ENCODE measurements at places on chromosomes 4 and X.

GRCh38 chrX:274904-275475, 6.2 kb upstream of the PLCXD1 start:
- DNase-seq = no peak

DNA sequence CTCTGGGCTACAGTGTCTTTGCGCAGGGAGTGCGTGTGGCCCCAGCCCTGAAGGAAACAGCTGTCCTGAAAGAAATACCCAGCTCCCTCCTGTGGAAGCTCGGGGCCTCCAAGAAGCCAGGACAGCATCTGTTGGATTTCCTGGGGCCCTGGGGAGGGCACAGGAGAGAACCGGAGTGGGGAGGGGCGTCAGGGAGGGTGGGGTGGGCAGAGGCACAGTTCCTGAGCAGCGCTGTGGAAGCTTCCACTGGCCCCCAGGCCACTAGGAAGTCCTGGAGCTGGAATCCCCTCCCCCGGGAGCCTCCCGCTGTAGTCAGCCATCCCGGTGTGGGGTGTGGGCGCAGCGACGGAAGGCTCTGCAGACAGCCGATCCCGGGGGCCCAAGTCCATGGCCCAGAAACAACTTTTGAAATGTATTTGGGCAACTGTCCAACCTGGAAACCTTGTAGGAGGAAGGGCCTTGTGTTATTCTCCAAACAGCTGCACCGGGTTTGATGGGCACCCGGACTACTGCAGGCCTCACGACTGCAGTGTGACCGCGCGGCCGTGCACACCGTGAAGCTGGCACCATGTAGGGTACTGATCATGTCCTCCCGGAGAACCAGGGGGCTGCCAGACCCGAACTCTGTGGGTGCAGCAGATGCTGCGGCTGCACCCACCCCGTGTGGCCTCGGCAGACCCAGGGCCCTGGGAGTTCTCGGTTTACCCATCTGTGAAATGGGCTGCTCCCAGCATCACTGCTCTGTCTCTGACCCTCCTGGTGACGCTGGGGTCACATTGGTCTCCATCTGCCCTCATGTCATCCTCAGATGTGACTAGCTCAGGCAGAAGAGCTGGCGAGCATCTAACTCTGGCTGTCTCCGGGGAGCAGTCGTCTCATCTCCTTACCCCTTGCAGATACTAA, 68.5 kb upstream of the HMX1 start:
- DNase-seq = no peak

DNA sequence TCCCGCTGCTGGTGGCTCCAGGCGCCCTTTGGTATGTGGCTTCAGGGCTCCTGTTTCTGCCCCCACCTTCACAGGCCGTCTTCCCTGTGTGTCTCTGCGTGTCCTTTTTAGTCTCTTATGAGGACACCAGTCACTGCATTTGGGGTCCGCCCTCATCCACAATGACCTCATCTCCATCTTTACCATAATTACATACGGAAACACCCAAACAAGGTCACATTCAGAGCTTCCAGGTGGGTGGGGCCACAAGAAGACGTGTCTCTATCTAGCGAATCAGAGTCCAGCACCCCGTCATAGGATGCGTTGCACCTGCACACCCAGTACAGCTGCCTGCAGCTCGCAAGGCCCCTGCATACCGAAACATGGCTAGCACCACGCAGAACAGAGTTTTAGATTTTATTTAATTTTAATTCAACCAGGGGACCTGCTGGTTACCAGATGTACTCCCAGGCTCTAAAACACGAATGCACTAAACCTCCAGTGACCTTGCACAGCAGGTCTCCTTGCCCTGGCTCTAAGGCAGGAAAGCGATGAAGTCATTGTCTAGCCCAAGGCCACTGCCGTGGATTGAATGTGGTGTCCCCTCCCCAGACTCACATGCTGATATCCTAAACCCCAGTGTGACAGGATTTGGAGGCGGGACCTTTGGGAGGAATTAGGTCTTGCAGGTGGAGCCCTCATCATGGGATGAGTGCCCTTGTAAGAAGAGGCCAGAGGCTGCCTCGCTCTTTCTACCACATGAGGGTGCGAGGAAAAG, 30.3 kb downstream of the ABLIM2 start:
- DNase-seq = no peak

DNA sequence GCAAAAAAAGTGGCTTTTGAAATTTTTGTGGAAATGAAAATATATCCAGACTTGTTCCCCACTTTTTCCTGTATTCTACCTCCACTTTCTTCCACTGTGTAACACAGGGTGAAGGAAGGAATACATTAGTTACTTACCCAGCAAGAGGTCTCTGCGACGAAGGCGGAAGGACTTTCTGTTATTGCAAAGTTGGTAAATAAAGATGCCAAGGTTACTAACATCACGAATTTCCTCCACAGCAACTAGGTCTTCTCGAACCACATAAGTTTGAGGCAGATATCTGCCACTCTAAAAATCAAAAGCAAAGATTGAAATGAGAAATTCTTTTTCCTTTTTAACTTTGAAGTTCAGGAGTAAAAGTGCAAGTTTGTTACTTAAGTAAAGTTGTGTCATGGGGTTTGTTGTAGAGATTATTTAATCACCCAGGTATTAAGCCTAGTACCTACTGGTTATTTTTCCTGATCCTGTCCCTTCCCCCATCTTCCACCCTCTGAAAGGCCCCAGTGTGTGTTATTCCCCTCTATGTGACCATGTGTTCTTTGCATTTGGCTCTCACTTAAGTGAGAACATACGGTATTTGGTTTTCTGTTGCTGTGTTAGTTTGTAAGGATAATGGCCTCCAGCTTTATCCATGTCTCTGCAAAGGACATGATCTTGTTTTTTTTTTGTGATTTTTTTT, 5.8 kb downstream of the ITM2A start:
- DNase-seq = no peak

DNA sequence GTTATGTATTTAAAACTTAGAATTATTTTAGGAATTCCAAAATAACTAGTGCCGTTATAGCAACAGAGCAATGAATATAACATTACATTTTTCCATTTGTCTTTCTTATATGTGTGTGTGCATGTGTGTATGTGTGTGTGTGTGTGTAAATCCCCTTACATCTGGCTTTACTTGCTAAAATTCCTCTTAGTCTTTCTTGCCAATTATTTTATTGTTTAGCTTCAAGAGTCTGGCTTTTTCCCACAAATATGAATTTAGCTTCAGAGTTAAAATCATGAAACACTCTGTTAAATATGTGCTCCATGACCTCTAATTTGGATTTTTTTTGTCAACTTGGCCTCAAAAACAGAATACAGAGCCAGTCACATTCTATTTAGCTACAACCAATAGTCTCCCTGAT, 18.9 kb downstream of the FGF13 start:
- DNase-seq = no peak

- no peak for DNase-seq
Observed at GRCh38 chr4:2042204-2042946, 16.8 kb upstream of the NAT8L start.

DNA sequence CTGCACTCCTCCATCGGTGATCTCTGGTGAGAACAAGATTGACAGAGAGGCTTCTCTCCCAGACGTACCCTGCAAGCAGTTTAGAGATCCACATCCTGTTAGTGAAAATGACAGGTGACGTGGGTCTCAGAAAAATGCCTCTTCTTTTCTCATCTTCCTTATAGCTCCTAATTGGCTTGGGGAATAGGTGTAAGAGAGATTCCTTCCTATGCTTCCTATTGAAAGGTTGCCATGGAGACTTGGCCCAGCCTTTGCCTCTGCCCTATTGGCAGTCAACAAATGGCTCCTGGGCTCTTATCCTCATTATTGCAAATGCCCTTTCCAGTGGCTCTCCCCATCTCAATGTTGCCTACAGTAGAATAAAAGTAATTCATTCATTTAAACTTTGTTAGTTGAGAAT, 26.5 kb upstream of the DGKK start:
- DNase-seq = no peak

DNA sequence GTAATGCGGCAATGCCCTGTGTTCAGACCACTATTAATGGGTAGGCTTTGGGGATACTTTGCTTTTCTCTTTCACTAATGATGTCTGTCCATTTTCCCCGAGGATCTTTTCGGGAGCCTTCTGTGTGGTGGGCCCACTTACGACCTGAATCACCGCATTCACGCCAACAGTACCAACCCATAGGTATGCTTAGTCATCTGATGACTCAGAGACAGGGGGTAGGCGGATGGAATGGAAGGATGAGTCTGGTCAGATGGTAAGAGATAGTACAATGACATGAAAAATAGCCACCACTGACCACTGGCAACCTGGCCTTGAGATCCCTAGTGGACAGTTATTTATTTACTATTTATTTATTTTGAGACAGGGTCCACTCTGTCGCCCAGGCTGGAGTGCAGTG, 76.0 kb upstream of the DHRSX start:
- DNase-seq = no peak

DNA sequence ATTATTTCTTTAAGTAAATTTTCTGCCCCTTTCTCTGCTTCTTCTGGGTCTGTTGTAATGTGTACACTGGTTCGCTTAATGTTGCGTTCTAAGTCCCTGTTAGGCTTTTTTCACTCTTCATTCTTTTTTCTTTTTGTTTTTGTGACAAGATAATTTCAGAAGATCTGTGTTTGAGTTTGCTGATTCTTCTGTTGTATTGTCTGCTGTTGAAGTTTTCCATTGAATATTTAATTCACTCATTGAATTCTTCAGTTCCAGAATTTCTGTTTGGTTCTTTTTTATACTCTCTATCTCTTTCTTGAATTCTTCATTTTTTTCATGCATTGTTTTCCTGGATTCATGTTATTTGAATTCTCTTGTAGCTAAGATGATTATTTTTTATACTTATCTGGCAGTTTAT, 66.3 kb upstream of the NUDT6 start:
- no peak for DNase-seq

GRCh38 chrX:85114776-85115175, 111.1 kb downstream of the APOOL start:
- no peak for DNase-seq

GRCh38 chr4:36325926-36326325, 44.5 kb downstream of the DTHD1 start:
- DNase-seq = no peak

- DNase-seq = no peak
Observed at GRCh38 chr4:115332078-115332477, 218.7 kb upstream of the NDST4 start.

DNA sequence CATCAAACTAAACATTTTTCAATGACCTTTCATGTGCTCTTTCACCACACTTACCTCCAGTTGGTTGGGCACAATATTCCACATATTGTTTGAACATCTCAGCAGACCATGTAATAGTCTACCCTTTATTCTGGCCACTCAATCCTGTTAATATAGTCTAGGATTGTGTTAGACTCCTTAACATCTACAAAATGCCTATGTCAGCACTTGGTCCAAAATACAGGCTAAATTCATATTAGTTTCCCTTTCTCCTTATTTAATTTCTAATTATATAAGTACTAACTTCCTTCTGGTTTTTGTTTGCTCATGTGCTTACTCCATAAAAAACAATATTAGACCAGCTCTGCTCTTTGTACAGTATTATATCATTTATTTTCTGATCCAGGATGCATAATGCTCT, 21.1 kb downstream of the MEPE start:
- DNase-seq = no peak

DNA sequence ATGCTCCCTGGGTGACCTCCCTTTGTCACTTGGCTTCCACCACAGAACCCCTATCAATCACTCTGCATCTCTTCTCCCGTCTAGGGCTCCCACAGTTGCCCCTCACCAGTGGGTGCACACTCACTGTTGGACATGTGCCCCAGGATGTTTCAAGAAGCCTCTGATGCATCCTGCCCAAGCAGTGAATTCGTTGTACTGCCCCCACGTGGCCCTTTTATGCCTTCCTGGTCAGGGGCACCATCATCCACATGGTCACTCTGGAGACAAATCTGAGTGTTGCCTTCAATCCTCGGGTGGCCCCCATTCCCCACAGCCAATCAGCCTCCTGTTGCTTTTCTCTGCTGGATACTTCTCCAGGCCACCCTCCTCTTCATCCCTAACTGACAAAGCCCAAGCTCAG, 12.2 kb downstream of the ITIH6 start:
- DNase-seq = no peak

DNA sequence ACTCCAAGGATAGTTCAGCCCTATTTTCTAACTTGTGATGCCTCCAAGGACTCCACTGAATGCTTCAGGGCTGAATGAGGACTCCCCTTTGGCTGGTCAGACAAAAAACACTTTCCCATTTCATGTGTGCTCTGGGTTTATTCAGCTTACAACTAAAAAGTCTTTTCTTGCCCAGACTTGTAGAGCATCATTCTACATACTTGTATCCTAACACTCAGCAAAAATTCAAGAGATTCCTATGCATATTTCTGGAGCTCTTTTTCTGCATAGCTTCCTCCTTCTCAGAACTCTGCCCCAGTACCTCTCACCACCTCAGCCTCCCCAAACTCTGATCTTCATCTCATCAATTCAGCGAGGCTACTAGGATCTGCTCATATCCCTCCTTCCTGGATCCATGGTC, 22.2 kb upstream of the KLF3 start:
- no peak for DNase-seq

- DNase-seq = no peak
Observed at GRCh38 chr4:105630670-105631655, 77.5 kb downstream of the INTS12 start.

GRCh38 chr4:40289366-40290188, 45.6 kb upstream of the CHRNA9 start:
- DNase-seq = no peak

DNA sequence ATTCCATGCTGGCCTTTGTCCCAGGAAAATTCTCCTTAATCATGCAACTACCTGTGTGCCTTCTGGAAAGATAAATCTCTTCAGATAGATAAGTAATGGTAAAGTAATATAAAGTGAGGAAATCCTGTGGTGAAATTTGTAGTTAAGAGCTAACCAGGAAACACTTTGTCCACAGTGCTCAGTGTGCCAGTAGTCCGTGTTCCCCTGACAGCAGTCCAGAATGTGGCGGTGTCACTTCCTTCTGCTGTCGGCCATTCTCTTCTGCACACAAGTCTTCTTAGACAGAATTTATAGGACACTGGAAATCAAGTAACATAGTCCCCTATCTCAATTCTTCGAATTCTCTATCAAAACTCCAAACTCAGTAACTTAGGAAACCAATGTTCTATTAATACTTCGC, 5.7 kb upstream of the CXXC4 start:
- no peak for DNase-seq

DNA sequence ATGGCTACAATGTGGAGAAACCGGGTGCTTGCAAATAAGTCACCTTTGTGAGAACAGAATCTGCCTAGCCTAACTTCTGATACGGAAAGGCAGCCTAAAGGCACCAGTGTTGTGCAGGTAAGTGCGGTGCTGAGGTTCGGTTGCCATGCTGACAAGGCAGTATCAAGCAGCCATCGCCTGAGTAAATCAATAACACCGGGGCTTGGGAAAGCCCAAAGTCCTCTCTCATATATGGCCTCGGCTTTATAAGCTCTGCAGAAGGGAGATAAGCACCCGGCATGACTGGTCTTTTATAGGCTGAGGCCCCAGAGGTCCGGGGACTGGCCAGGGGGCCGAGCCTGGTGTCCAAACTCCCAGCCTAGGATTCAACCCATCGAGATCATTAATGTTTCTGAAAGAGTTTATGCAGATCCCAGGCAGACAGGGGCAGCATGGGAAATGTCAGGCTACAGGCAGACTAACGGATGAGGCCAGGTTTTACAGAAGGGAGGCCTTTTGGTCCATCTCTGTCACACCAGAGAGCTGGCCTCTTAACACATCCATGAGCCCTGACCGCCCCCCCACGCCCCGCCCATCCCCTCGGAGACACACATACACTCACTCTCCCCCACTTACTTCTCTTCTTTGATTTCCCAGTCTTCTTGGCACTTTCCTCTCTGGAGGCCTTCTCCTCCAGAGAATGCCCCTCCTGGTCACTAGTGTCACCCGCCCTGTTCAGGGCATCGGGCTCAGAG, 38.5 kb downstream of the ELF4 start:
- DNase-seq = no peak

GRCh38 chr4:116913451-116913850, 171.9 kb downstream of the TRAM1L1 start:
- DNase-seq = no peak
